GM23338 (cell line): ENCODE measurements at places on chromosomes 16 and 17. TPM values are rescaled to one million over a fixed set of nuclear protein-coding genes. Genes with fewer than 3 reads are reported as not detected.

- peaks cover 6% of the 10 kb centered on the region; the same call in 1 of the 2 replicates for H3K4me1 ChIP-seq
- DNase-seq = no peak
- H3K36me3 ChIP-seq = no peaks in the 10 kb centered on the region
- no peak overlapping the region for H3K4me3 ChIP-seq
- no peak overlapping the region; the same call in 1 of the 2 replicates for H3K27ac ChIP-seq
Observed at GRCh38 chr16:69830534-69831211, 68.5 kb downstream of the WWP2 start.

GRCh38 chr16:83813823-83814658, 6.3 kb downstream of the HSBP1 start:
- H3K4me1 ChIP-seq = peaks cover 34% of the 10 kb centered on the region
- H3K36me3 ChIP-seq = peaks cover 11% of the 10 kb centered on the region; the same call in 1 of the 2 replicates
- H3K27ac ChIP-seq = peak overlapping the region; percentile 85
- peak; percentile 62 for DNase-seq
- H3K4me3 ChIP-seq = no peak overlapping the region
- H3K27me3 ChIP-seq = no peaks in the 10 kb centered on the region

DNA sequence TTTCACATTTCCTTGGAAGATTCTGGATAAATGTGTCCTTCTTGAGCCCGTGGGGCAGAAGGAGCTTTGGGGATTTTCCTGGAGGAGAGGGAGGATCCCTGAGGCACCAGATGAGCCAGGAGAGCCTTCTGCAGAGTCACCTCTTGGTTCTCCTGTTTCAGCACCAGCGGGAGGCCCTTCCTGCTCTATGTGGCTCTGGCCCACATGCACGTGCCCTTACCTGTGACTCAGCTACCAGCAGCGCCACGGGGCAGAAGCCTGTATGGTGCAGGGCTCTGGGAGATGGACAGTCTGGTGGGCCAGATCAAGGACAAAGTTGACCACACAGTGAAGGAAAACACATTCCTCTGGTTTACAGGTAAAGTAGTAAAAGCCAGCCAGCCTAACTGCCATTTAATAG, 77.1 kb downstream of the ARSG start:
- no peak overlapping the region for H3K4me3 ChIP-seq
- H3K4me1 ChIP-seq = no peaks in the 10 kb centered on the region
- no peaks in the 10 kb centered on the region for H3K27me3 ChIP-seq

DNA sequence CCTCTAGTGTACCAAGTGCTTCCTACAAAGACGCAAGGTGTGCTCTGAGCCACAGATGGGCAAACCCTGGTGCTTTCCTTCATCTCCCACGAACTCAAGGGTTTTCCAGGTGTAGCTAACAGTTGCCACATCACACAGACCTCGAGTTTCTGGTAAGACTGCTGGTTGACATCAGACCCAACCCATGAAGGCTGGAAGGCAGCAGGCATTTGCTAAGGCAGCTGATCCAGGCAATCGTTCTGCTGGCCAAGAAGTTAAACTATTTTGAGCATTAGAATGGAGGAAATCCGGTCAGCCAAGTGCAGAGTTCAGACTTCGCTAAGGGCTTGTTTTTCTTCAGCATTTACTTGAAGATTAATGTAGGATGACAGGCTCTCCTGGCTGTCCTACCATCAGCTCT, 11.5 kb downstream of the HAS3 start:
- H3K36me3 ChIP-seq = peaks cover 59% of the 10 kb centered on the region
- no peak overlapping the region for H3K4me3 ChIP-seq
- H3K27ac ChIP-seq = peak overlapping the region; percentile 57
- H3K27me3 ChIP-seq = no peaks in the 10 kb centered on the region
- peaks cover 4% of the 10 kb centered on the region; the same call in 1 of the 2 replicates for H3K4me1 ChIP-seq
- DNase-seq = no peak

GRCh38 chr16:27980076-27980775, 83.3 kb downstream of the GSG1L start:
- no peaks in the 10 kb centered on the region for H3K4me1 ChIP-seq
- H3K4me3 ChIP-seq = no peak overlapping the region
- no peak overlapping the region for H3K27ac ChIP-seq
- no peaks in the 10 kb centered on the region for H3K36me3 ChIP-seq
- no peaks in the 10 kb centered on the region for H3K27me3 ChIP-seq

DNA sequence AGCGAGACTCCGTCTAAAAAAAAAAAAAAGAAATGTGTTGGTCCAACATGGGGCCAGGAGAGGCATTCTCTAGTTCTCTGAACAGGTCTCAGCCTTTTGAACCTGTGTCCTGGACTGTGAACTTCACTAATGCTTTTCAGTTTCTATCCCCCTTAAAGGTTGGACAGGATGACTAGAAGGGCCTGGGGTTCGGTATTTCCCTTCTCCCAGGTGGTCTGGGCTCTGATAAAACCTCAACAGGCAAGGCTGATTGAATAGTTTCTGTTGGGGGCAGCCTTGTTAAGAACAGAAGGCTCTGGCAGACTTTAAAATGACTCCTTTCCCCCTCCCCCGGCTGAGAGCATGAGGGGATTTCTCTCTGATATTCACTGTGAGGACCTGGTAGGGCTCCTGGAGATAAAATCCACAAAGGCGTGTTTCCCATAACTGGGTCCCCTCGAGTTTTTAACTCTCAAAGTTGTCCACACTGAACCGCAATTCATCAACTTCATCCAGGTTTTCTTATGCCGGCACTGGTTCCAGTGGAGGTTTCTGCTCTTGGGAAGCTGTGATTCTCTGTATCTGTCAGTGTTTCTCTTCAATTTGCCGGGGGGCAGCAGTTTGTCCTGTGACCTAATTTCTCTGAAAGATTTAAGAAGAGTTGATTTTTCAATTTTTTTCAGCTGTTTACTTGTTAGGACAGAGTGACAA, 91.3 kb downstream of the METRNL start:
- H3K4me3 ChIP-seq = no peak overlapping the region
- no peak overlapping the region for H3K27ac ChIP-seq
- H3K36me3 ChIP-seq = no peaks in the 10 kb centered on the region
- no peaks in the 10 kb centered on the region for H3K4me1 ChIP-seq
- no peaks in the 10 kb centered on the region for H3K27me3 ChIP-seq

- H3K4me3 ChIP-seq = peak overlapping the region; percentile 90
- peaks cover 4% of the 10 kb centered on the region; the same call in 1 of the 2 replicates for H3K4me1 ChIP-seq
- no peaks in the 10 kb centered on the region for H3K36me3 ChIP-seq
- H3K27me3 ChIP-seq = no peaks in the 10 kb centered on the region
Observed at GRCh38 chr17:81294512-81295030, 536 bp downstream of the SLC38A10 start.

DNA sequence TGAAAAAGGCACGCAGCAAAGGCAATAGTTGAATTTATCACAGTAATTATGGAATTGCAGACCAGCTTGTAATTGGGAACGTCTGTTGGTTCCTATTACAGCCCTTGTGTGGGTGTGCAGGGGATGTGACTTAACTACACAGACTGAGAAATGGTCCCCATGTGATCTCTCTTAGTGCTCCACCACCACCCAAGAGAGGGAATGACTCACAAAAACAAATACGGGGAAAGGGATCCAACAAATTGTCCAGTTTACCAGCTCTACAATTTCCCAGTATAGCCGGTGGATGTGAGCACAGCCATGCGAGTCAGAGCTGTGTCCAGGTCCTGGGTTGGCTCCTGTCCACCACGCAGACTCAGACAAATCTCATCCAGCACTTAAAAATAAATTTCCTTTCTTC, 337.9 kb downstream of the GRIN2A start:
- H3K4me3 ChIP-seq = no peak overlapping the region
- H3K27me3 ChIP-seq = no peaks in the 10 kb centered on the region
- H3K4me1 ChIP-seq = no peaks in the 10 kb centered on the region
- no peak for DNase-seq
- no peak overlapping the region for H3K27ac ChIP-seq

DNA sequence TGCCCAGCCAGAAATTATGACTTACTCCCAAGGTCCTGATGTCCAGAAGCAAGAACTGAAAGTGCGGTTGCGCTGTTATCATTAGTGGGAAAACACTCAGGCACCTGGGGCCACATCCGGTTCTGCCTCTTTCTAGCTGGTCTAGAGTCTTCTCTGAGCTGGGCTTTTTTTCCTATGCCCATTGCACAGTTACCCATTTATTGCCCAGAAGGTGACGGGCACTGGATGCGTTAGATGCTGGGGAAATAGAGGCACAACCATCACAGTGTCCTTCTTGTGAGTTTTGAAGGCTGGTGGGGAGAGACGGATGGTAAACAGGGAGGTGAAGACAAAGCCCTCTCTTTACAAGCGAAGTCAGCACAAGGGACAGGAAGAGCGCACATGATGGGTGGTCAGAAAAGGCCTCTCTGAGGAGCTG, 37.7 kb downstream of the PLCG2 start:
- no peaks in the 10 kb centered on the region for H3K27me3 ChIP-seq
- no peak overlapping the region for H3K4me3 ChIP-seq
- peaks cover 9% of the 10 kb centered on the region for H3K4me1 ChIP-seq
- H3K36me3 ChIP-seq = no peaks in the 10 kb centered on the region
- no peak for DNase-seq

- H3K27ac ChIP-seq = no peak overlapping the region; the same call in 1 of the 2 replicates
- H3K4me3 ChIP-seq = no peak overlapping the region
Observed at GRCh38 chr17:80790981-80791742, 200.5 kb upstream of the CHMP6 start.

DNA sequence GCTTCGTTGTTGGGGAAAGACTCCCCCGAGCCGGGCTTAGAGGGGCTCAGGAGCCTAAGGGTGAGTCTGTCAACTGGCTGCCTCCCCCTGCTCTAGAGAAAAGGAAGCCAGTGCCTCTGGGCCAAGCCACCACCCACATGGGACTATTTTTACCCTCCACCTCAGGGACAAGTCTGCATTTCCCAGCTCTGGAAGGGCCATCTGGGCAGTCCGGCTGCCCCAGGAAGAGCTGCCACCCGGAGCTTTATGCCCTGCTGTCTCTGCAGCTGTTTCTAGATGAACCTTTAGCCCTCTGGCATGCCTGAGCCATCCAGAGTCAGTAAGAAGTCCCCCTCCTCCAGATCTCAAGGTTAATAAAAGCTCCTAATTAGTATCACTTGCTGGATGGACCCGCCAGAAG, 5.3 kb upstream of the RPRML start:
- H3K4me3 ChIP-seq = no peak overlapping the region
- peaks cover 26% of the 10 kb centered on the region for H3K4me1 ChIP-seq
- H3K36me3 ChIP-seq = no peaks in the 10 kb centered on the region
- DNase-seq = no peak

GRCh38 chr17:7095625-7096024, 15.6 kb upstream of the CLEC10A start:
- no peak overlapping the region for H3K27ac ChIP-seq
- H3K4me1 ChIP-seq = no peaks in the 10 kb centered on the region
- H3K27me3 ChIP-seq = peaks cover 15% of the 10 kb centered on the region
- DNase-seq = no peak

DNA sequence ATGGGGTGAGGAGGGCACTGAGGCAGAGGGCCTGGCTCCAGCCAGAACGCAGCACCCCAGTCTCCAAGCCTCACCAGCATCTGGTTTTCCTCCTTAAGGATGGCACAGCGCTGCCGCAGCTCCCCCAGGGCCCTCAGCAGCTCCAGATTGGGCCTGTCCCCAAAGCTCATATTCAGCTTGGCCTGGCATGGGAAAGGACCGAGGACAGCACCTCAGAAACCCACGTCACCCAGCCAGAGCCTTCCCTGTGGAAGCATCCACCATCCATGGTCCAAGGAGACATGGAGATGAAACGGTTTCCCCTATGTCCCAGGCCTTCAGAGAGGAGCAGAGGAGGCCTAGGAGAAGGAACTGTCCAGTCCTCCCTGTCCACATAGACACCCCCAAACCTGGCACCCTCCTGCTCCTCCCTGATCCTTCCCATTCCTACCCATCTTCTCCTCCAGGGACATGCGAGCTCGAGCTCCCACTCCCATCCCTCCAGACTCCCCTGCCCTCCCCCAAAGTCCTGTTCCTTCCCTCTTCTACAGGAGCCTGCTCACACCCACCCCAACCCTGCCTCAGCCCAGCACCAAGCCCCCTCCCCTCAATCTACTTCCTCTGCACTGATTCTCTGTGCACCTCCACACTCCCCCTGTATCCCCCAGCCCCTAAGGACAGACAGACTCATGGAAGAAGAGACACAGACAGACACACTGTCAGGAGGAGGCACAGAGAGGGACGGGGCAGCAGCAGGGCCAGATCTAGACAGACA, 1.8 kb downstream of the TSPOAP1 start:
- H3K27ac ChIP-seq = no peak overlapping the region
- peaks cover 23% of the 10 kb centered on the region for H3K27me3 ChIP-seq
- peaks cover 48% of the 10 kb centered on the region for H3K4me1 ChIP-seq
- no peak for DNase-seq
- no peaks in the 10 kb centered on the region for H3K36me3 ChIP-seq
- H3K4me3 ChIP-seq = no peak overlapping the region

DNA sequence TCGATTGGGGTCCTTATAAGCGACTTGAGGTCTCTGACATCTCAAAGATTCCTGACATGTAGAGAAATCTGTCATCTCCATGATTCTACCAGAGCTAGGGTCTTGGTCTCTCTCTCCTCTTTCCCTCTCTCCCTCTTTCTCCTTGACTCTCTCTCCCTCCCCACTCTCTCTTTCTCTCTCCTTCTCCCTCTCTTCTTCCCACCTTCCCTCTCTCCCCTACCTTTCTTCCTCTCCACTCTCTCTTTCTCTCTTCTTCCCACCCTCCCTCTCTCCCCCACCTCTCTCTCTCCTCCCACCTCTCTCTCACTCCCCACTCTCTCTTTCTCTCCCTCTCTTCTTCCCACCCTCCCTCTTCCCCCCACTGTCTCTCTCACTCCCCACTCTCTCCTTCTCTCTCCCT, 32.6 kb downstream of the B4GALNT2 start:
- no peaks in the 10 kb centered on the region for H3K36me3 ChIP-seq
- H3K27ac ChIP-seq = no peak overlapping the region
- no peaks in the 10 kb centered on the region for H3K4me1 ChIP-seq
- no peak overlapping the region for H3K4me3 ChIP-seq

GRCh38 chr17:36705283-36705795, 104.0 kb downstream of the MRM1 start:
- H3K27ac ChIP-seq = no peak overlapping the region
- H3K4me3 ChIP-seq = no peak overlapping the region
- H3K27me3 ChIP-seq = peaks cover 30% of the 10 kb centered on the region
- peaks cover 5% of the 10 kb centered on the region; the same call in 1 of the 2 replicates for H3K4me1 ChIP-seq
- H3K36me3 ChIP-seq = no peaks in the 10 kb centered on the region
- no peak for DNase-seq

- H3K27me3 ChIP-seq = no peaks in the 10 kb centered on the region
- H3K4me3 ChIP-seq = no peak overlapping the region
- H3K4me1 ChIP-seq = peaks cover 23% of the 10 kb centered on the region
Observed at GRCh38 chr17:47882247-47882646, 13.8 kb upstream of the SP2 start.

C16orf46 gene
- total RNA-seq = 0.59 and 0.78 TPM in 2 replicates

RHBDL1 gene
- 10.1 and 11.5 TPM in 2 replicates for total RNA-seq

NPIPA7 gene
- 7.3 and 11.7 TPM in 2 replicates for total RNA-seq

RUNDC3A gene
- 4.0 and 5.5 TPM in 2 replicates for total RNA-seq

AGRP gene
- total RNA-seq = not detected in 2 replicates

CRISPLD2 gene
- total RNA-seq = 6.0 and 8.3 TPM in 2 replicates

ATP2A1 gene
- total RNA-seq = 0.08 and 0.73 TPM in 2 replicates
